ENCODE measurements at places on chromosomes 11 and 22.

- no peak for DNase-seq
These were observed 5.1 kb upstream of the PPFIA1 start for GRCh38 chr11:70265341-70265740.

GRCh38 chr11:59186130-59186594 lies 14.2 kb downstream of the DTX4 start:
- DNase-seq = no peak

- DNase-seq = no peak
These were observed 67.8 kb downstream of the RBFOX2 start for GRCh38 chr22:35960854-35961253.

DNA sequence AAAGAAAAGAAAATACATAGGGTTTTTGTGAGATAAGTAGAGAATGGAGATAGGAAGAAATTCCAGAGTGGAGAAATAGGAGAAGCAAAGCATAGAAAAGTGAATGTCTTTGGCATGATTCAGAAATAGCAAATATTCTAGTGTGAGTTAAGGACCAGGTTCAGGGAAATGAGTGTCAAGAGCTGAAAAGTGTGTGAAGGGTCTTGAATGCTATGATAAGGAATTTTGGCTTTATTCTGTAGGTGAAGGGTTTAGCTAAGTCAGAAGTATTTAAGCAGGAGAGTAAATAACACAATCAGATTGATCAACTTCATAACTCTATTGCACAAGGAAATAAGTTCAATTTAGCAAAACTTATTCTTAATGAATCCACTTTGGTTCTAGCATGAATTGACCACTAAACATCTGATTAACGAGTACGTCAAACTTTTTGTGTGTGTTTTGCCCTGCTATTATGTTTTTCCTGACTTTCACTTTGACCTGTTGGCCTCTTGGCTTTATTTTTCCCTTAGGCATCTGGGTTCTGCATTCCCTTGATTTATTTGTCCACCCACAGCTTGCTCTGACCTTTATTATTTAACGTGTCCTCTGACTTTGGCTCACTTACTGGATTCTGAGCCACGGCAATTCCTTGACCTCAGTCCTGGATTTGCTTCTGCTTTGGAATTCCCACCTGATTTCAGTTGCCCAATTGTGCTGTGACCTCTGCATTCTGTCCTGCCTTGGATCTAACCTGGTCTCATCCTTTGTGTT lies 11.9 kb upstream of the TMEM218 start:
- DNase-seq = no peak

GRCh38 chr11:61800331-61801281 lies 7.9 kb downstream of the FEN1 start:
- DNase-seq = no peak

DNA sequence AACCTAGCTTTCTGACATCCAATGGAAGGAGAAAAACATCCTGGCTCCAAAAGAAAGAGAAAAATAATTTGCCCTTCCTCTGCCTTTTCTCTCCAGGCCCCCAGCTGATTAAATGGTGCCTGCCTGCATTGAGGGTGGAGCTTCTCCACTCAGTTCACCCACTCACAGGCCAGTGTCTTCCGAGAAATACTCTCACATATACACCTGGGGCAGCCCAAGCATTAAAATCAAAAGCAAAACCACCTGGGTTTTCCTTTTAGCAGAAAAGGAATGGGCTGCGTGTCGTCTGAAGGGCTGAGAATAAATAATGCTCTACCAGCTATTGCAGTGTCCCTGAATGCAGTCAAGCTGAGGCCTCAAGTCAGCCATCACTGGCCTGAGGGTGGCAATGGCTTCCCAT lies 1143.8 kb upstream of the TENM4 start:
- no peak for DNase-seq

DNA sequence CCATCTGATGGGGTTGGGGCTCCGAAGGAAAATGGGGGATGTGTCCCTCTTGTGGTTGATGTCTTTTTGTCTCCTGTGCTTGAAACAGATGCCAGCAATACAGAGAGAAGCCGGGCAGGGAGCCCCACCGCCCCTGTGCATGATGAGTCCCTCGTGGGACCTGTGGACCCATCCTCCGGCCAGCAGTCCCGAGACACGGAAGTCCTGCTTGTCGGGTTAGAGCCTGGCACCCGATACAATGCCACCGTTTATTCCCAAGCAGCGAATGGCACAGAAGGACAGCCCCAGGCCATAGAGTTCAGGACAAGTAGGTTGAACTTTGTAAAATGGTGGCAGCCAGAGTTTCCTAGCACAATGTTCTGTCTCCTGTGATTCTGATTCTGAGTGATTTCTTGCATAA lies 91.7 kb upstream of the OR4B1 start:
- no peak for DNase-seq

DNA sequence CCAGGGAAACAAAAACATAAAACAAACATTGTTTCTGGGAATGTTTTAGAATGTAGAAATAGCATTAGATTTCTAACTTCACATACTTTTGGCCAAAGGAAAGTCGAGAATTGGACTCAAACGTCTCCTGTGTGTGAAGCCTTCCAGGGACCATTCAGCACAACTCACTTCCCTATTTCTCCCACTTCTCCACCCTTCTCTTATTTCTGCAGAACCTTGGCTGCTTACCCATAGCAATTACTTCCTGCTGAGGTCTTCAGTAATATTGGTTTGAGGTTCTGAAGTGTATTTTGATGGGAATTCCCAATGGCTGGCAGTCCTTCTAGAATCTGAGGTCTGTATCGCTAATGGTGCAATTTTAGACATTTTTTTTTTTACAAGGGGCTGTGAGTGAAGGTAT lies 158.3 kb upstream of the SNX19 start:
- peak; percentile 41 for DNase-seq
